ENCODE measurements at places on chromosomes 2 and 18. TPM values are rescaled to one million over a fixed set of nuclear protein-coding genes. Genes with fewer than 3 reads are reported as not detected.

IL37 gene
- total RNA-seq = not detected

RESP18 gene
- not detected for total RNA-seq

VAPA gene
- total RNA-seq = 257 TPM

C2orf80 gene
- total RNA-seq = not detected

SMCHD1 gene
- total RNA-seq = 207 TPM

FZD7 gene
- total RNA-seq = 31.8 TPM

GNLY gene
- 0.27 TPM for total RNA-seq

CCDC138 gene
- total RNA-seq = 35.0 TPM

IHH gene
- 3.8 TPM for total RNA-seq

PAX8 gene
- 3.7 TPM for total RNA-seq

BMP10 gene
- not detected for total RNA-seq

IRS1 gene
- total RNA-seq = 30.2 TPM

ANKRD12 gene
- 136 TPM for total RNA-seq
